Stimulated activated naive CD4-positive, alpha-beta T cell treated with Interleukin-2 at 50 U/mL for 16 hours (primary cell): ENCODE measurements at places on chromosomes 11 and 22.

DNA sequence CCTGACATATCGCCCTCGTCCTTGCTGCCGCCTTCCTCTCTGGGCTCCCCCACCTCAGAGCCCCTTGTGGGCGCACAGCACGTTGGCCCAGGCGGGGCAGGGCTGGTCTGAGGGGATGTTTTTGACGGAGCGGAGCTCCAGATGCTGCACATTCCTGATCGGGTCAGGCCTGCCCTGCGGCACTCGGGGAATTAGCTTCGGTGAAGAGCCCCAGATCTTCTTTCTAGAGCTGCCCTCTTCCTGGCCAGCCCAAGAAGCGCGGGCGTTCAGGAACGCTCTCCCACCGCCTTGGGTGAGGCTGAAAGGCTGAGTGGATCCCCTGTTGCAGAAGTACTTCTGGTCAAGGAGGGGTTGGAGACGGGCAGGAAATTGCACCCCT is 12.1 kb downstream of the YPEL4 start:
- DNase-seq = no peak

DNA sequence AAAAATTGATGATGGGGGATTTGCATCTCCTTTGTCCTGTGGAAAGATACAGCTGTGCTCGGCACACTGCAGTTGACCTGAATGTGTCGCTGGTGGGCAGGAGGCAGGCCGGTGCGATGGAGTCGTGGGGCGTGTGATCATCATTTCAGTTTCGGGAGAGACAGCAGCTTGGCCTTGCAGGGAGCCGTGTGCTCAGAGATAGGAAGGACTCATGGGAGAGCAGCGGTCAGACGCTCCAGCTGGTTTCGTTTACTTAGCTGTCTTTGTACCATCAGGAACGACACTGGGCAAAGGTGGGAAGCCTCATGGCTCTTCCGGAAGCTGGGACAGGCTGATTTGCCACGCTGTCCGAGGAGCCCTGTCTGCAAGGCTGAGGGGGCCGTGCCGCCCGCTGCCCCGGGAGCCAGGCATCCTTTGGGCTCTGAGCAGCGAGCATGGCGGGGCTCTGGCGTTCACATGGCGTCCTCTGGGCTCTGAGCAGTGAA is 32.7 kb downstream of the GRAMD4 start:
- DNase-seq = no peak

DNA sequence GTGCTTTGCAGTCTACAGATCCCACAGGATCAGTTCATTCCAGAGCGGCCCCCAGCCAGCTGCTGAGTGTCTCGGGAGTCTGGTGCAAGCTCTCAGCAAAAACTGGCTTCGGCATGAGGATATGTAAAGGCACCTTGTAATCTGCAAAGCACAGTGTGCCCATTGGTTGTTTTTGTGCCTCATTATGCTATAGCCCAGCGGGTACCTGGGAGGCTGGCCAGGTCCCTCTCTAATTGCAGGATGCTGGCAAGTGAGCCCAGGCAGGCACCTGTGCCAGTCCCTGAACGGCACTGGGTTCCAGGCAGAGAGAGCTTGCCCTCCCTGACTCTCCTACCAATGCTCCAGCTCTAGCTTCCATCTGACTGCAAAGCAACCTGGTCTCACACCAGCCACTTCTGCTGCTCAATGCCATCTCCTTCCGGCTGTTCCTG is 128.7 kb downstream of the DSCAML1 start:
- DNase-seq = no peak

DNA sequence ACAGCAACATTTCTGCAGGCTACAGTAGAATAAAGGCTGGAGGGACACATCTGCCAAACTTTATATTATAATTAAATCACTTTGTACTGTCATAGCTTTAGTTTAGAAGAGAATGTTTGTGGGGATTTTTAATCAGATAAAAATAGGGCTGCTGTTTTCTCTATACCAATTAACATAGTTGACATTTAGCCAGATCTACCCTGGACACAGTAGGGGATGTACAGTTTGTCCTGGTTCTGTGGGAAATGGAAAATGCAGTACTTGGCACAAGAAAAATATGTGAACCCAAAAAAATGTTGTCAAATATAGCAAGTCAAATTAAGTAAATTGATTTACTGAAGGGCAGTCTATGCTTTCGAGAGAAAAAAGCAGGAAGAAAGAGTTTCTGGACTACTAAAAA is 20.8 kb upstream of the PICALM start:
- no peak for DNase-seq

GRCh38 chr11:113449743-113450142 is 25.5 kb downstream of the DRD2 start:
- DNase-seq = no peak

GRCh38 chr11:92082652-92083051 is 142.0 kb upstream of the FAT3 start:
- DNase-seq = no peak
